CD4-positive, CD25-positive, alpha-beta regulatory T cell (primary cell): ENCODE measurements at places on chromosomes 12 and 14. TPM values are rescaled to one million over a fixed set of nuclear protein-coding genes. Genes with fewer than 3 reads are reported as not detected.

The PDZRN4 gene
- total RNA-seq, result not detected

DNA sequence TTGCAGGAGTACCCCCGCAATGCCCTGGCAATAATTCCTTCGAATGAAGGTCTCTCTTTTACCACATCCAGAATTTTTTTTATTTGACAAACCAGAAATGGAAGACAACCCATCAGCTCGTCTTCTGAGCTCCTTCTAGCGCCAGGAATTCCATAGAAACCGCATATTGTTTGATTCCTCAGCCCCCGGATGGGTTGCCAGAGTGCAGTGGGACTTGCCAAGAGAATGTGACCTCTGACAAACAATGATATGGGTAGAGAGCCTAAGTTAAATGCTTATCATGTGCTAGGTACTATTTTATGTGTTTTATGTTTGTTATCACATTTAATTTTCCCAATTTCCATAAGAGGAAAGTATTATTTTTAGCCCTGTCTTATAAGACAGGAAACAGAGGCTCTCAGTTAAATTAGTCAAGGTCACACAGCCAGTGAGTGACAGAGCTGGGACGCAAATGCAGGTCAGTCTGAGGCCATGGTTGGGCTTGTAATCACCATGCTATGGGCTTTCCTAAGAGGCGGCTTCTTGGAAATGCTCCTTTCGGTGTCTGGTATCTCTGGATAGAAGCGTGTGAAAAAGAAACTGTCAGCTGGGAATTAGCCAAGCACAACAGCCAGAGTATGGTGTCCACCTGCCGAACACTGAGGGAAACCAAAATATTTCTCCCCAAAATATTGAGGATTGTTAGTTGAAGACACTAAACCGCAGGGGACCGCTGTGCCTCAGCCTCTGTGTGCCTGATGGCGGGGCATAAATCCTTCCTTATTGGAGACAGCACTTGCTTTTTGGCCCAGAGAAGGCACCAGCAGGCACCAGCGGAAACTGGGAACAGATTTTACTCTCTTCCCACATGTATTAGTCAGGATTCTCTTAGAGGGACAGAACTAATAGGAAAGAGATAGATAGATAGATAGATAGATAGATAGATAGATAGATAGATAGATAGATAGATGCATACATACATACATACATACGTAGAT lies 29.4 kb upstream of the ETFBKMT start:
- no peak for DNase-seq

The IL22 gene
- not detected for total RNA-seq

- no peak for DNase-seq
Observed at GRCh38 chr12:67645601-67646000, 2.9 kb upstream of the DYRK2 start.

DNA sequence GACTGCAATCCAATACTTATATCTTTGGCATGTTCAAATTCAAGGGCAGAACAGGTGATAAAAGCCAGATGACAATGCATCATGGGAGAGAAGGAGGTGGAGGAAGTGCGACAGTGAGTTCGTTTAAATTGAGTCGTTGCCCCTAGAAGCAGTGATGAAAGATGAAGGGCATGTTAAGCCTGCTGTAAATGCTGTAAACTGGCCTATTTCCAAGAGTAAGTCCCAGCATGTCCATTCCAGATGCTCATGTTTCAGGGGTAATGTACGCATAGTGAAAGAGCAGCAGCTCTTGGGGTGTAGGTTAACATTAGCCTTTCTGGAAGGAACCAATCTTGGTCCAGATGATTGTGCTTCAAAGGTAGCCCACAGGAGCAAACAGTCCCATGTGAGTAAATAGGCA lies 97.1 kb downstream of the C2CD5 start:
- no peak for DNase-seq

GRCh38 chr14:106876711-106877110 lies 1350.3 kb downstream of the TMEM121 start:
- DNase-seq, result no peak

- no peak for DNase-seq
Observed at GRCh38 chr14:81653626-81654025, 120.0 kb upstream of the SEL1L start.

The AKAP3 gene
- total RNA-seq, result 1.5 TPM

The TMEM63C gene
- 1.2 TPM for total RNA-seq

The SLC8A3 gene
- 0.37 TPM for total RNA-seq

GRCh38 chr12:93572712-93573551 lies 457 bp downstream of the SOCS2 start:
- DNase-seq, result no peak

The PLEKHG7 gene
- 0.89 TPM for total RNA-seq

DNA sequence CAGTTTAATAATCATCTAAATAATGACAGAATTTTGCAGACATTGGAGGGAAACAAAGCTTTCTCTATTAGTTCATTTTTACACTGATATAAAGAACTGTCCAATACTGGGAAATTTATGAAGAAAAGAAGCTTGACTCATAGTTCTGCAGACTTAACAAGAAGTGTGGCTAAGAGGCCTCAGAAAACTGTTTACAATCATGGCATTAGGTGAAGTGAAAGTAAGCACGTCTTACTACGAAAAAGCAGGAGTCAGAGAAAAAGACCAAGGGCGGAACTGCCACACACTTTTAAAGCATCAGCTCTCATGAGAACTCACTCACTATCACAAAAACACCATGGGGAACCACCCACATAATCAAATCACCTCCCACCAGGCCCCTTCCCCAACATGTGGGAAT lies 804.4 kb downstream of the FLRT2 start:
- DNase-seq, result no peak

GRCh38 chr14:89933002-89933401 lies 21.5 kb downstream of the EFCAB11 start:
- no peak for DNase-seq

DNA sequence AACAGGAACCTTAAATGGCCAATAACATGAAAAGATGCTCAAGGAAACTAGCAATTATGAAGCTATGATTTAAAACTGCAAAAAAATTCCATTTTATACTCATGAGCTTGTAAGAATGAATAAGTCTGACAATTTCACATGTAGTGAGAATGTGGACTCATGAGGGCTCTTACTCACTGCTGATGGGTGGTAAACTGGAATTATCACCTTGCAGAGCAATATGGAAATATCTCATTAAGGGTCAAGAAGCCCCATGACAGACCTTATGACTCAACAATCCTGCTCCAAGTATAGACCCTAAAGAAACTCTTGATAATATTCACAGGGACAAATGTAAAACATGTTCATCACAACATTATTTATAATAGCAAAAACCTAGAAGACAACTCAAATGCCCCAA lies 23.5 kb upstream of the SMAGP start:
- DNase-seq, result no peak

The KRT79 gene
- not detected for total RNA-seq

GRCh38 chr14:80419345-80419744 lies 208.0 kb upstream of the DIO2 start:
- no peak for DNase-seq

GRCh38 chr12:66119229-66119869 lies 11.2 kb downstream of the LLPH start:
- DNase-seq, result no peak

- DNase-seq, result no peak
Observed at GRCh38 chr14:50497351-50497750, 35.0 kb downstream of the MAP4K5 start.

GRCh38 chr12:88132392-88132791 lies 9.5 kb downstream of the CEP290 start:
- DNase-seq, result no peak

DNA sequence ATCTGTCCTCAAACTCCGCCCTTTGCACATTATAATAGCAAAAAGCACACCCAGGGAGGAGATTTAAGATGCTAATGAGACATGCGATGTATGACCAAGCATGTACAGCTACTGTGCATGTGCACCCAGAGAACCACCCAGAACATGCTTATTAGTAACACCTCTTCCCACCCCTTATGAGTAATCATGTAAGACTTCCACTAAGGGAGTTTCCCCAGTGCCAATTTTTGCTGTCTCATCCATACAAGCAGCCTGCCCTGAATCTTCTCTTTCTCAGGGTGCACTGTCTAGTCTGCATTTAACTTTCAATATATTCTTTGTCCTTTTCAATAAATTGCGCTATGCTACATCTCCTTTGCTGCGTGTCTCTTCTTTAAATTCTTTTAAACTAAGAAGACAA lies 830.0 kb upstream of the NOVA1 start:
- DNase-seq, result no peak

- DNase-seq, result no peak
Observed at GRCh38 chr14:59103396-59103795, 85.1 kb upstream of the DAAM1 start.
